ENCODE measurements at places on chromosomes 3 and 15. TPM values are rescaled to one million over a fixed set of nuclear protein-coding genes. Genes with fewer than 3 reads are reported as not detected.
A peak's percentile ranks its signal among the peaks of the same experiment; 100 is the strongest.

GRCh38 chr3:124582196-124582595 is 148.1 kb upstream of the UMPS start:
- no peak overlapping the region for H3K4me3 ChIP-seq
- H3K27ac ChIP-seq: no peak overlapping the region
- peaks cover 7% of the 10 kb centered on the region for H3K27me3 ChIP-seq
- H3K4me1 ChIP-seq: peaks cover 18% of the 10 kb centered on the region
- no peak for DNase-seq
- H3K36me3 ChIP-seq: no peaks in the 10 kb centered on the region

DNA sequence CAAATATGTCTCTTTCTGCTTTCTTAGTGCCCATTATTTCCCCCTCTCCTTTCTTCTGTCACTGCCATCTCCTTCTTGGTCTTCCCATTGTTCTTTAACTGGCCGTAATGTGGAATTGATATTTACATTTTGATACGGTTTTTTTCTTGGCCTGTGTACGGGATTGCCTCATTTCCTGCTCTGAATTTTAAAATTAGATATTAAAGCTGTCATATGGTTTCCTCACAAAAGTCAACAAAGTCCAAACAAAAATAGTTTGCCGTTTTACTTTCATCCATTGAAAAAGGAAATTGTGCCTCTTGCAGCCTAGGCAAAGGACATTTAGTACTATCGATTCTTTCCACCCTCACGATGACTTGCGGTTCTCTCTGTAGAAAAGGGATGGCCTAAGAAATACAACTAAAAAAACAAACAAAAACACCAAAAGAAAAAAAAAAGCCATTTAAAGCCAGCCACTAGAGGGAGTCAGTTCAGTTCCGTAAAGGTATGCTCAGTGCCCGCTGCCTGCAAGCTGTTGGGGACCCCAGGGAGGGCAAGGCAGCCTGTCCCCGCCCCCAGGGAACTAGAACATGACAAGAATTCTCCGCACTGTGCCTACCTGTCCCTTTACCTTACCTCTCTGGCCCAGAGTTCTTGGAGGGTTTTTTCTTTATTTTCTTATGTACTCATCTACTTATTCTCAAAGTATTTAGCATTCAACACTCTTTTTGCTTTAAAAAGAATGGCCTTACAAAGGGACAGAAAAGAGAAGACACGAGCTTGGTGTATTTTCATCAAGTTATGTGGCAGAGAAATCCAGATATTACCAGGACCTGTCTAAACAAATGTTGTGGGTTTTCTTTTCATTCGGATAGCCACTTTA is 30.0 kb upstream of the NR2E3 start:
- H3K4me3 ChIP-seq: no peak overlapping the region

GRCh38 chr15:64763462-64763861 is 11.9 kb downstream of the RBPMS2 start:
- DNase-seq: no peak
- peaks cover 90% of the 10 kb centered on the region for H3K4me1 ChIP-seq
- H3K27ac ChIP-seq: peak overlapping the region; percentile 79
- H3K36me3 ChIP-seq: no peaks in the 10 kb centered on the region

DNA sequence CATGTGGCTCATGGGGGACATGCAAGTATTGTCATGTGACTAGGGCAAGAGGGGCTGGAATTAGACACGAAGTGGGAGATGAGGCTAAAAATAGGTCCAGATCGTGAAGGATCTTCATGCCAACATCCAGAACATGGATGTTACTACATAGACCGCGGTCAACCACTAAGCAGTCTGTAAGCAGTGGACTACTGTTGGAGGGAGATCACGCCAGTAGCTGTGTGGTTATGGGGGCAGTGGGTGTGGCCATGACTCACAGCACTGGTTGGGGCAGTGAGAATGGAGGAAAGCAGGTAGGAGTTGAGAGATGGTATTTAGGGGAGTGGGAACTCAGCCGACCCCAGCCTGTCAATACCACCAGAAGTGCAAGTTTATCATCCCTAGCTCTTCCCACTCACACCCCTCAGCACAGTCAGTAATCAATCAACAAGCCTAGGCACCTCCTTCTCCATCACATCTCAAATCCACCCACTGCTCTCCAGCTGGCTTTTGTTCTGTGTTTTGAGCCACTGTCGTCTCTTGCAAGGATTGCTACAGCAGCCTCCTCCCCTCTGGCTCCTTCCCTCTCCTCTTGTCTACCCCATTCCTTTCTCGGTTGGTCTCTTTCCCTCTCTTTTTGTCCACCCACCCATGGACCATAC is 107.2 kb upstream of the ABHD17C start:
- no peak overlapping the region for H3K4me3 ChIP-seq
- no peak overlapping the region for H3K27ac ChIP-seq
- H3K4me1 ChIP-seq: no peaks in the 10 kb centered on the region
- H3K27me3 ChIP-seq: no peaks in the 10 kb centered on the region

DNA sequence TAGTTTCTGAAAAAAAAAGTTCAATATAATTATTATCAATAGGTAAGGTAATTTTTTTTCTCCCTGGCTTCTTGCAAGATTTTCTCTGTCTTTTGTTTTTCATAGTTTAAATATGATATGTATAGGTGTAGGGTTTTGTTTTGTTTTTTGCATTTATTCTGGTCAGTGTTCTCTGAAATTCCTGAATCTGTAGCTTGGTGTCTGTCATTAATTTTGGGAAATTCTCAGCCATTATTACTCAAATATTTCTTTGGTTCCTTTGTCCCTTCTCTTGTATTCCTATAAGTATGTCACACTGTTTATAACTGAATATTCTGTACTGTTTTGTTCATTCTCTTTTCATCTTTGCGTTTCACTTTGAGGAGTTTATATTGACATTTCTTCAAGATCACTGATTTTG is 22.1 kb downstream of the IQCH start:
- no peak for DNase-seq
- no peaks in the 10 kb centered on the region for H3K36me3 ChIP-seq
- H3K4me3 ChIP-seq: no peak overlapping the region
- no peaks in the 10 kb centered on the region for H3K4me1 ChIP-seq
- H3K27ac ChIP-seq: no peak overlapping the region
- no peaks in the 10 kb centered on the region for H3K27me3 ChIP-seq

DNA sequence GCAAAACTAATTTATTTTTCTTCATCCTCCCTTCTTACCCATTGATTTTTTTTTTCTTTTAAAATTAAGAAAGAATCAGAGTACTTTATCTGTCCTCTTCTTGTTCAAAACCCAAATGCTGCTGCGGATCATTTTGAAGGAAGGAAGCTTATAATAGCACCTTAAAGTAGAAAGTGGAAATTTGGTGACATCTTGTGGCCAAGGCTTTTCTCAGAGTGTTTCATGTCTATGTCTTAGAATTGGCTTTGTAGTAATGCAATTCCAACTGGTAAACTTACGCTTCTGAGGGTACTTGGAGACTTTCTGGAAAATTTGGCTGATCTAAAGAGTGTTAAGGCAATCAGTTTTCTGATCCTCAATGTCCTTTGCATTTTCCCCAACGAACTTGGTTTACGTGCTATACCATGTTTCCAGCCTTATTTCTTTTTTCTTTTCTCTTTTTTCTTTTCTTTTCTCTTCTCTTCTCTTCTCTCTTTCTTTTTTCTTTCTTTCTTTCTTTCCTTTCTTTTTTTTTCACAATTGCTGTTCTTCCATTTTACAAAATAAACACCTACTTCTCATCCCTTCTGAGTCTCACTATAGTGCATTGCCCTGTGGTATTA is 30.7 kb downstream of the C3orf38 start:
- no peak overlapping the region for H3K27ac ChIP-seq
- H3K4me1 ChIP-seq: no peaks in the 10 kb centered on the region
- DNase-seq: no peak
- no peak overlapping the region for H3K4me3 ChIP-seq
- H3K27me3 ChIP-seq: no peaks in the 10 kb centered on the region

- no peaks in the 10 kb centered on the region for H3K4me1 ChIP-seq
- no peaks in the 10 kb centered on the region for H3K36me3 ChIP-seq
- peak overlapping the region; percentile 34 for H3K27ac ChIP-seq
- no peaks in the 10 kb centered on the region for H3K27me3 ChIP-seq
These were observed 9.7 kb downstream of the ATP8B4 start for GRCh38 chr15:50109076-50109987.

DNA sequence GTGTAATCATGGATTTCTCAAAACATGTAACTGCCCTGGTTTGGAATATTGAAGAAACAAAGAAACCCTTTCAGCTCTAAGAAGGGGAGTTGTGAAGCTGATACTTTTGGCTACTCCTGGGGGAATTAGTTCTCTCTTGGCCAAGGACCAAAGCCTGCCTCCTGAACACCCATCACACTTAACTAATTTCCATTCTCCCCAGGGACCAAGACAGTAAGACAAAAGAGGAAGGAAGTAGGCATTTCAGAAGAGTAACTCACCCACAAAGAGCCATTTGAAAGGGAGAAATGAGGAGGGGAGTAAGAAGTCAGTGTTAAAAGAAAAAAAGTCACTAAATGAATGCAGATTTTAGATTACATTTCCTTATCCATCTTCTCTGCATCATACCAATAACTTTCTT is 328.0 kb upstream of the SOX2 start:
- H3K27ac ChIP-seq: no peak overlapping the region
- H3K36me3 ChIP-seq: no peaks in the 10 kb centered on the region
- no peaks in the 10 kb centered on the region for H3K27me3 ChIP-seq
- H3K4me1 ChIP-seq: no peaks in the 10 kb centered on the region
- DNase-seq: no peak
- no peak overlapping the region for H3K4me3 ChIP-seq

GRCh38 chr15:100093211-100094126 is 248.3 kb downstream of the ADAMTS17 start:
- no peak for DNase-seq
- H3K36me3 ChIP-seq: peaks cover 6% of the 10 kb centered on the region
- no peak overlapping the region for H3K4me3 ChIP-seq
- H3K4me1 ChIP-seq: no peaks in the 10 kb centered on the region

DNA sequence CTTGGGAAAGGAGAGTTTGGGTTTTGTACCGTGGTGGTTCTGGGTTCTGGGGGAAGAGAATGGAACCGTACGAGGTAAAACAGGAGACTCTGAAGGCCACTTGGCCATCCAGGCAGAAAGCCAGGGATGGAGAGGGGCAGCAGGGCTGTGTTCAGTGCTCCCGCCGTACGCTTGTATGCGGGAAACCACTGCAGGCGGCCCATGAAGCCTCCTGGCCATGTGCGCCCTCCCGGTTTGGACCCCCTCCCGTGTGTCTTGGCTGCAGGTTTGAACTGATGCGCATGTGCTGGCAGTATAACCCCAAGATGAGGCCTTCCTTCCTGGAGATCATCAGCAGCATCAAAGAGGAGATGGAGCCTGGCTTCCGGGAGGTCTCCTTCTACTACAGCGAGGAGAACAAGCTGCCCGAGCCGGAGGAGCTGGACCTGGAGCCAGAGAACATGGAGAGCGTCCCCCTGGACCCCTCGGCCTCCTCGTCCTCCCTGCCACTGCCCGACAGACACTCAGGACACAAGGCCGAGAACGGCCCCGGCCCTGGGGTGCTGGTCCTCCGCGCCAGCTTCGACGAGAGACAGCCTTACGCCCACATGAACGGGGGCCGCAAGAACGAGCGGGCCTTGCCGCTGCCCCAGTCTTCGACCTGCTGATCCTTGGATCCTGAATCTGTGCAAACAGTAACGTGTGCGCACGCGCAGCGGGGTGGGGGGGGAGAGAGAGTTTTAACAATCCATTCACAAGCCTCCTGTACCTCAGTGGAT is 50.6 kb downstream of the PGPEP1L start:
- H3K4me3 ChIP-seq: no peak overlapping the region
- no peaks in the 10 kb centered on the region for H3K27me3 ChIP-seq
- H3K36me3 ChIP-seq: peaks cover 61% of the 10 kb centered on the region
- peaks cover 42% of the 10 kb centered on the region for H3K4me1 ChIP-seq

- no peaks in the 10 kb centered on the region for H3K36me3 ChIP-seq
- peak overlapping the region; percentile 15 for H3K4me3 ChIP-seq
- H3K27ac ChIP-seq: no peak overlapping the region
- DNase-seq: no peak
These were observed 54.0 kb downstream of the NR1D2 start for GRCh38 chr3:23999012-23999641.

DNA sequence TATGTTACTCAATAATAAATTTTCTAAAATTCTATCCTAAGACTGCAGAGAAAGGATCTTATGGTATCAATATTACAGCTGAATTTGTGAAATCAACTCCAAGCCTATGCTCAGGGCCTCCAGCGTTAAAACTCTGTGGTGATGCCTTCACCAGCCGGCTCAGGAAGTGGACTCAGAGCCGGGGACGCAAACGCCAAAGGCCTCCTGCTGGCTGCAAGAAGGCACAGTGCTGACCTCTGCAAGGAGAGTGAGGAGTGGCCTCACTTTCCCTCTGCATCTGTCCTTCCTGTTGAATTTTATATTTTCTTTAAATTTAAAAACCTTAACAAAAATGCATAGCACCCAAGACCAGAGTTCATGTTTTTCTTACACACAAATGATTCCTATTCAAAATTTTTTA is 48.5 kb downstream of the HERC2 start:
- H3K36me3 ChIP-seq: peaks cover 82% of the 10 kb centered on the region
- no peak overlapping the region for H3K27ac ChIP-seq
- no peaks in the 10 kb centered on the region for H3K4me1 ChIP-seq
- no peak overlapping the region for H3K4me3 ChIP-seq
- no peak for DNase-seq

GRCh38 chr3:42501321-42501680 is 1.1 kb upstream of the VIPR1 start:
- H3K36me3 ChIP-seq: no peaks in the 10 kb centered on the region
- H3K4me1 ChIP-seq: peaks cover 22% of the 10 kb centered on the region
- no peak for DNase-seq
- H3K27me3 ChIP-seq: peaks cover 62% of the 10 kb centered on the region
- no peak overlapping the region for H3K27ac ChIP-seq

DNA sequence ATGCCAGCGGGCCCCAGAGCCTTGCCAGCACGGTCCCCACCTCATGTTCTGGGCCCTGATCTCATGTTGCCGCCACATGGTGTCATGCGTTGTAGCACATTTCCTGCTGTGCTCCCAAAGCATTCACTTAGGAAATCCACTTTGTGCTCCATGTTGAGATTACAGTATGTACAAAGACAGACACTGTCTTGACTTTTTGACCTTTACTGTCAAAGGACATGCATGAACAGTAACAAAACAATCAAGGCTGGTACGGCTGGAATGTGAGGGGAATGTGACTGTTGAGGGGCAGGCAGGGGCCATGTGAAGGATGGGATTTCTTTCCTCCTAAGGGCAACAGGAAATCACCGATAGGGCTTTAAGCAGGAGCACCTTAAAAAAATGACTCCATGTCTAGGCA is 53.3 kb upstream of the RPL32 start:
- no peak for DNase-seq
- H3K4me3 ChIP-seq: no peak overlapping the region
- H3K36me3 ChIP-seq: peaks cover 6% of the 10 kb centered on the region
- H3K27me3 ChIP-seq: no peaks in the 10 kb centered on the region
- H3K4me1 ChIP-seq: peaks cover 55% of the 10 kb centered on the region
- H3K27ac ChIP-seq: no peak overlapping the region

Gene NOX5
- 0.66 TPM for total RNA-seq

Gene WDR93
- total RNA-seq: 0.42 TPM

Gene CCK
- total RNA-seq: 15.1 TPM

Gene ARPIN
- 26.2 TPM for total RNA-seq

Gene TIGIT
- not detected for total RNA-seq

Gene PPP2R3A
- total RNA-seq: 28.5 TPM

Gene LTK
- 0.69 TPM for total RNA-seq

Gene ZNF445
- 6.5 TPM for total RNA-seq

Gene CYP19A1
- total RNA-seq: 3.5 TPM

Gene SLC2A2
- total RNA-seq: not detected
